ENCODE measurements at places on chromosomes 11 and 22.

- DNase-seq, result peak; percentile 47
Measured at GRCh38 chr22:41596776-41597634, 7.4 kb upstream of the PMM1 start.

GRCh38 chr11:72996959-72997358 is 145.2 kb downstream of the FCHSD2 start:
- DNase-seq, result no peak

DNA sequence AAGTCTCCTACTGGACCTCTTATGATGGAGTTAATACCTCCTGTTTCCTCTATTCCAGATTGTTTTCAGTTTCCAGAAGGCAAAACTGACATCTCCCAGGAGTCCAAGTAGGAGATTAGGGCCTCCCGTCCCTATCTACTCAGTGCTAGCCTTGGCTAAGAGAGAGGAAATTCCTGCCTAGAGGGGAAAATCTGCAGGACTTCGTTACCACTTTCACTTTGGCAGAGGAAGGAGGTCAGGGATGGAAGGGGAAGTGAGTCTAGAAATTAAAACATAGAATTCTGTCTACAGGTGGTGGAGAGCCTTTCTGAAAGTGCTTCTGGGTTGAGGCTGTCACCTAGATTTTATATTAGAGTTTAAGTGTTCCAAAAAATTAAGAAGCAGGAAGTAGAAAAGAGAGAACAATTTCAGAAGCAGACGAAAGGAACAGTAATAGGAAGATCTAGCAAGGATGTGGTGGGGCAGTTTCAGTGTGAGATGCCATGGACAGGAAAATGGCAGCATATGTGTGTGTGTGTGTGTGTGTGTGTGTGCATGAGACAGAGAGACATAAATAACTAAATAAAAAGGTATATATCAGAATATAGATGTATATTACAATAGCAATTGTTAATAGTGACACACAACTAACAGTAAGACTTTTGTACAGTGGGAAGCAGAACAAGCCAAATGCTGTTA is 2.4 kb upstream of the TRIM68 start:
- DNase-seq, result no peak

GRCh38 chr11:93608364-93608763 is 53.1 kb upstream of the CEP295 start:
- no peak for DNase-seq
